ENCODE measurements at places on chromosomes 2 and 18.

DNA sequence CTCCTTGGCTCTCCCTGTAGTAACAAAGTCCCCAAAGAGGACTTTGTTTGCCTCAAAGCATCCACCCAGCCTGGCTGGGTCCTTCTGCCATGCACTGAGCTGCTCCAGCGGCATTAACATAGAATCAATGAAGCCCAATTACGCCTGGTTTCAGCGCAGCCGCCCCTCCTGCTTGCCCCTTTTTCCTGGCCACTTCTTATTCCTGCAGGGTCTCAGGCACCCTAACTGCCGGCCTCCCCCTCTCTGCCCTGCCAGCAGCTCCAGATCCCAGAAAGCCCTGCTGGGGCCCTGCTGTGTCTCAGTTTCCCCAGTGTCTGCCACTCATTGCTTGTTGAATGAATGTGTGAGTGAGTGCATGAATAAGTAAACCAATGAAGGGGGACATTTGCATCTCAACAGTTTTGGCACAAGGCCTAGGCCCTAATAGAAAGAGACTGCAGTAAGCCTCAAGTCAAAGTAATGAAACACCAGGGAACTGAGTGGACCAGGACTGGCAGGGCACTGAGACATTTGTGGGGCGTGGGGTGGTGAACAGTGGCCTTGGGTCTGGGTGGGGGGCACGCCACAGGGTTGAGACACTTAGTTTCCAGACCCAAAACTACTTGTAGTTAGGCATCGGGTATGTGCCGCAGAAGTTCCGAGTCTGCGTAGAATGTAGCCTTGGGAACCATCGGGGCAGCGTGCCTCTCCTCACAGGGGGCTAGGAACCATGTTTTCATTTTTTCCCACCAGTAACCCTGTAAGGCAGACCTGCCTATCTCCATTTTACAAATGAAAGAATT, 60.6 kb downstream of the SMAD7 start:
- DNase-seq, result peak; percentile 28

GRCh38 chr2:130355172-130355577, 681 bp upstream of the PTPN18 start:
- DNase-seq, result no peak

DNA sequence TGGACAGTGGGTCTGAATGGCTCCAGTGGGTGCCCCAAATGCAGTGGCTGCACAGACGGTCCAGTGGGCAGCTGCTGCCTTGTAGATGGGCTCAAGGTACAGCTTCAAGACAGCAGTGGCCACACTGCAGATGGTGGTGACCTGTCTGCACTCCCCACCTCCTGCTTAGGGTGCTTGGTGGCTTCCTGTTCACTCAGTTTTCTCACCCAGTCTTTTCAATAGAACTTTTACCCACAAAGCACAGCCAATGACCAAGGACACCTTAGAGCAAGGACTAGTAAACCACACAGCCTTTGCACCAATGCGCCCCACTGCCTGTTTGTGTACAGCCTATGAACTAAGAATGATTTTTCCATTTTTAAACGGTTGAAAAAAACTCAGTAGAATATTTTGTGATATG, 34.9 kb downstream of the MEX3C start:
- no peak for DNase-seq

DNA sequence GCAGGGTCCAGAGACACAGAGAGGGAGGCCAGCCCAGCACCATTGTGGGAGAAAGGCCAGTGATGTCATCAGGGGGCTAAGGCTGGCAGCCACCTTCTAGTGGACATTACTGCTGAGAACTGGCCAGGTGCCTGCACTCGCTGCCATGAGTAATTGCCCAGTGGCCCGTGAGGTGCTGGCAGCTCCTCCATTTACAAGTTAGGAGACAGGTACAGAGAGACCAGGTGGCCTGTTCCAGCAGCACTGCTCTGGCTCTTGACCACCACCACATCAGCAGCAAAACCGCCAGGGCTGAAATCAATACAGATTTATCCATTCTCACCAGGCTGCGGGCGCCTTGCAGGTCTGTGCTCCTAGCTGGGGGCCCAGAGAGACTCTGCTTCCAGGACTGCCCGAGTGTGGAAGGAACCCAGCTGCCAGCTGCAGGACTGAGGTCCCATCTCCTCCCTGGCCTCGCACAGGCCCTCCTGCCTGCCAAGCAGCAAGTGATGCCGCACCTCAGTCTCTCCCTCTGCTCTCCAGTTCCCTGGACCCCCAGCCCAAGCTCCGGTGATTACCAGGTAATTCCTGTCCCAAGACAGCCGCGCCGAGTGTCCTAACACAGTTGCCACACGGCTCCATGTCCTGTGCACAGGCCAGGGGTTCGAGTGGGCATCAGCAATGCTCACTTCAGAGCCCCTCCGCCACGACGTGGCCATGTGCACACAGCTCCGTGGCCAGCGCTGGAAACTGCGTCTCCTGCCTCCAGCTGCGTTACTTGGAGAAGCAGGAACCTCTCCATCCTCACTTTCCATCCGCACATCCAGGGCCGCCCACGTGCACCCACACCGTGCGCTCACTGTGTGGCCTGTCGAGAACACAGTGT, 101.0 kb upstream of the CTDP1 start:
- no peak for DNase-seq

Data from HAP-1 (cell line).